ENCODE measurements at places on chromosomes 7 and 10. TPM values are rescaled to one million over a fixed set of nuclear protein-coding genes. Genes with fewer than 3 reads are reported as not detected.

Gene METTL27
- 0.92 TPM for total RNA-seq

DNA sequence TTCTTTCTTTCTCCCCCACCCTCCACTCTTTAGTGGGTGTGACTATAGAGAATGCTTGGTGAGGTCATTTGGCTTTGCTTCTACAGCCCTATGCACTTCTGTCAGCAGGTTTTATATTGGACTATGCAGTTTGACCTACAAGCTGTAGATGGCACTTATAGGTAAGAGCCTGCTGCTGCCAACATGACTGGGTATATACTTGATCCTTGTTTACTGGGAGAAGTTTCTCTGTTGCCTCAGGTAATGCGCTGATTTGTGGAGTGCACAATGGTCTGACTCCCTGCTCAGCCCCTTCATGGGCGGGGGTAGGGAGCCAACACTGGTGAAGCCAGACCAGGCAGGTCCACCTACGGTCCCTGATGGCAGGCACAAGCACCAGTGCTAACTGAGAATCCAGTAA is 33.7 kb upstream of the C7orf33 start:
- no peak for DNase-seq

GRCh38 chr10:102678842-102679289 is 34.6 kb downstream of the TRIM8 start:
- peak; percentile 67 for DNase-seq

DNA sequence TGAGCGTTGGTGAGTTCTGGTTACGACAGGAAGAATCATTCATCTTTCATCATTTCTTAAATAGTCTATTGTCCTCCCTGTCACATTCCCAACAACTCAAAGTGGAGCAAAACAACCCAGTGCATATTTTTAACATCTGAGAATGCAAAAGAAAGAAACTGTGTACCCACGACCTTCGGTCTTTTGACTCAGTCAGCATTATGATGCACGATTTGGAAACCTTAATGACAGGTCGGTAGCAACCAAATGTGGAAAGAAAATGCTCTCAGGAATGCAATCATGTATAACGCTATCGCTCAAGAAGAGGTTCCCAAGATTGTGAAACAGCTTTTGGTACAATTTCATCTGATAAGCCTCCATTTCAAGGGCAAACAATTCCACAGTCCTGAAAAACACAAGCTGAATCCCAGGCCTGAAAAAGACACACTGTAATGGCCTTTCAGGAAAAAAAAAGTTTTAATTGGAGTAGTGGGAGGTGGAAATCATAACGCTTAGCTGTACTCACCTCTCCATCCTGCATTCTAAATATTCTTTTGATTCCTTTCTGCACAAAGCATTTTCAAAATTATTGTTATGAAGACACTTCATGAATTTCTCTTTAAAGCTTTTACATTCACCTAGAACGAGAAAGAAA is 2.6 kb downstream of the COX19 start:
- no peak for DNase-seq

Data from left cardiac atrium (tissue), 4 donors.